ENCODE measurements at places on chromosomes 13 and 19. TPM values are rescaled to one million over a fixed set of nuclear protein-coding genes. Genes with fewer than 3 reads are reported as not detected.
A peak's percentile ranks its signal among the peaks of the same experiment; 100 is the strongest.

C19orf12 gene
- 15.4 TPM for total RNA-seq

- DNase-seq, result no peak
These were observed 69.8 kb downstream of the SIAH3 start for GRCh38 chr13:45781553-45782326.

KLK15 gene
- not detected for total RNA-seq

LYL1 gene
- 0.24 TPM for total RNA-seq

- no peak for DNase-seq
These were observed 173.8 kb upstream of the SOX1 start for GRCh38 chr13:111893071-111893606.

DNA sequence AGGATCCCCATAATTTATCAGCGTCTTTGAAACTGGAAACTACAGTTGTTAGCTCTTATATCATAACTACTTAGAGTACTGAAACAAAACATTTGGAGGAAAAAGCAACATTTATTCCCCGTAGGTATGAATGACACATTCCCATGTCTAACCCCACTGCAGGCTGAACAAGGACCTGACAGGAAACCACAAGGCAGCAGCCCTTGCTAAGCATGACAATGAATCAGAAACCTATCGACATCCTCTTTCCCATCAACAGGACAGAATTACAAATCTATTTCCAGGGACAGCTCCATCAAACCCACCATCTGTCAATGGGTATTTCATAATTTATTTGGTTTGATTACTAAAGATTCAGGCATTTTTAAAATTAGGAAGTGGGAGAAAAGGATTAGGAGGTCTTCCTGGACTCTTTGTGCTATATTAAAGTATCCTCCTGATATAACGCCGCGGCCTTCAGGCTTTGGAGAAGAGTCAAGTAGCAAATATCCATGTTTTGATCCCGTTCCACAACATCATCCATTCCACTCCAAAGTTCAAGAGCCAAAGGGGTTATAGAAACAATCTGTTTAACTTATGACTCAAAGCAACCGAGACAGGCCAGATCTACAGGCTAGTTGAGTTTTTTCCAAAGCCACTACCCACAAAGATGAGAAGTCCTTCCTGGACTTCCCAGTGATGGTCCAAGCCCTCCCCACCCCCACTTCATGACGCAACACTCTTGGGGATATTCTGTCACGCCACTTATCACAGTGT lies 51.1 kb downstream of the FAM216B start:
- peak; percentile 80 for DNase-seq

- no peak for DNase-seq
These were observed 245.8 kb upstream of the NBEA start for GRCh38 chr13:34696296-34696695.

SBK2 gene
- 3.5 TPM for total RNA-seq

- DNase-seq, result no peak
These were observed 27.5 kb downstream of the RAB20 start for GRCh38 chr13:110533771-110534670.

All from PC-9 (cell line).